ENCODE measurements at places on chromosomes 2 and 18.

DNA sequence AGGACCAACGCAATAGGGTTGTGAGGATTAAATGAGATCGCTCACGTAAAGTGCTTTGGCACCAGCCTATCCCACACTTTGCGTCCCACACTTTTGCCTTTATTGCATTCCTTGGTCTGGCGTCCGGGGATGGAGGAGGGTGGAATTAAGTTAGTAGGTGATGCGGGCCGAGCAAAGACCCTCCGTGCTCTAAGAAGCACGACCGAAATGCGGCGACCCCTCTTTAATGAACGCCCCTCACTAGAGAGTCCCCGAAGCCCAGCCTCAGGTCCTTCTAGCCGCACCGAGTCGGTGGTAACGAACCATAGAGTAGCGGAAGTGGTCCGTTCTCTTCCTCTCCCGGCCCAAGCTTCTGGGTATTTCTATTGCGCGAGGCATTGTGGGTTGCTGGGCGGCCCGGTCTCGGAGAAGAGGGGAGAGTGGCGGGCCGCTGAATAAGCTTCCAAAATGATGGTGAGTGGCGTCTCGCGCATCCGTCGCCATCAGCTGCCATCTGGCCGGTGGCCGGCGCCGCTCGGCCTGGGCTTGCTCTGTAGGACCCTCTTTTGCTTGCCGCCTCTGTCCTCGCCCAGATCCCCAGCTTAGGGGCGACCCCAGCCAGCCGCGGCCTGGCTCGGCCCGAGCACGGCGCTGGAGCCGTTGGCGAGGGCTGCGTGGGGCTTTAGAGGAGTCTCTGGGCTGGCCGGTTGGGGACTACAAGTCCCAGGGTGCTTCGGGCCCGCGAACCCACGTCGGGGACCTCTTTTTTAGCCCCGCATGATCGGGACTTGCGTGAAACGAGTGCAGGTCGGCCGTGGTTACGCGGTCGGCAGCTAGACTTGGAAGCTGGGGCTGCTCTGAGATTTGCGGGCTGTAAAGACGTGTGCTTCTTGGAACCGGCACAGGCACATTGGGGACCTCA, at the start of gene CCT7:
Gene CCT7, plus strand, starts transcription at position 377 of the 901 bp plus-strand sequence. Its CDS starts 71 bp downstream, at position 448.
- peak; percentile 85 for DNase-seq

- peak; percentile 77 for DNase-seq
Measured at GRCh38 chr2:110204408-110205385, at the start of gene NPHP1. NPHP1 (minus strand) TSS chr2:110205013; CDS start chr2:110204968, 45 bp downstream.

DNA sequence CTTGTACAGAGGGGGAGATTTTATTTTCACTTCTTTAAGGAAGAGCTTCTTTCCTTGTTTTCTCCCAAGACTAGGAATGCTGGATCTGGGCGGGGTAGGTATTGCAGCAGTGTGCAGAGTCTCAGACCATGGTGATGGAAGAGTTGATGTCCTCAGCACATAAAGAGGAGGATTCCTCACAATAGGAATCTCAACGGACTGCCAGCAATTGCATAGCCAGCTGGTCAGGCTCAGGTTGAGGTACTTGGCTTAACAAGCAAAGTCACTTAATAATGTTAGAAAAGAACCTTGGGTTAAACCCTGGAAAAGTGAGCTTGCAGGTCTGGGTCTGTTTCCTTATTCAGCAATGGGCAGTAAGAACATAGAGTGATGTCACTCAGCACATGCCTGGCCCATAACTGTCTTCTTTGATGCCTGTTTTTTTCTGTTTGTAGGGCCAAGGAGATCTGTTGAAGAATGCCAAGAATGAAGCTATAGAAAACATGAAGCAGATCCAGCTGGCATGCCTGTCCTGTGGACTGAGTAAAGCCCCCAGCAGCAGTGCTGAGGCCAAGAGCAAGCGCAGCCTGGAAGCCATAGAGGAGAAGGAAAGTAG, 342.1 kb downstream of the PLCL1 start:
- DNase-seq = no peak

- no peak for DNase-seq
Measured at GRCh38 chr2:102013206-102014040, 21.7 kb downstream of the IL1R2 start.

GRCh38 chr2:88180605-88181240, 10.6 kb downstream of the THNSL2 start:
- no peak for DNase-seq

DNA sequence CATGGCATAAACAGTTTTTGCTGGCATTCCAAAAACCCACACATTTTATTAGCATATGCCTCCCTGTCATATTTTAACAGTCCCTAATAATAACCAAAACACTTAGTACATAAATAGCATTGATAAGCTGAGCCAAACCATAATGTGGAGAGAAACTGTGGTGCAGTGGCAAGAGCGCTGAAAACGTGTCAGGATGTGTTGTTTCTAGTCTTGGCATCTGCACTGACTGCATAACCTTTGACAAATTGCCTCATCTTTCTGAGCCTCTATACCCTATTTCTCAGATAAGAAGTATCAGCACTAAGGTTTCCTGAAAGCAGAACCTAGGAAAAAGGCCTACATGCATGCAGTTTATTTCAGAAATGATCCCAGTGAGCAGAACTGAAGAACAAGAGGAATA, 41.4 kb downstream of the RAD51AP2 start:
- DNase-seq = no peak

GRCh38 chr2:233803292-233803911, 25.3 kb downstream of the MROH2A start:
- DNase-seq = peak; percentile 13

DNA sequence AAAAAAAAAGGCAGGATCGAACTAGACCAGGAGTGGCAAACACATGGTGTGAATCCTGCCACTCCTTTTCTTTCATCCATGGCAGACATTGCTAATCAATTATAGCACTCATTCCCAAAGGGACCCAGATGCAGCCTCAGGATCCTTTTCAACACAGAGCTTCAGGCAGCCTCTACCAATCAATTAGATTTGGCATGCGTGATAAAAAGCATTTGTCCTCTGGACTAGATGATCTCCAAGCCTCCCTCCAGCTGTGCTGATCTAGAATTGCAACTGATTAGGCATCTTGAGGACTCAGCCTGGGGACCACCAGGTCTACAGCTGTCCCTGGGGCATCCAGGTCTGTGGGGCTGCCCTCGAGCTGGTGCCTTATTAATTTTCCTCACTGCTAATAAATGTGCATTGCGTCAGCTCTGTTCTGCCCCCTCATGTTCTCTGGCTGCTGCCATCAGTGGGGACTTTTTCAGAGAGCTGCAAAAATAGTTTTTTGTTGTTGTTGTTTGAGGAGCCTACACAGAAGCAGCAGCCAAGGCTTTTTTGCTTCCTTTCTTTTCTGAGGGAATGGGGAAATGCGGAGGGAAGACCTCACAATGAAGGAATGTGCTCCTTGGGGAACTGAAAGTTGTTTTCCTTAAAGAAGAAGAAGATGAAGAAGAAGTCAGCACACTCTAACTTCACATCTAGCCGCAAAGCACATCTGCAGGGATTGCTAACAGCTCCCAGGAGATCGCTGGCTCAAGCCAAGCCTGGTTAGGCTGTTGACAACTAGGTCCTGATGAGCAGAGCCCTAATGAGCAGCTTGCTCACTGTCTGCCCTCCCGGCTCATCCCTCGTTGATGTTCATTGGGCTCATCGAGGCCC, 8.8 kb upstream of the ATOH8 start:
- DNase-seq = no peak

DNA sequence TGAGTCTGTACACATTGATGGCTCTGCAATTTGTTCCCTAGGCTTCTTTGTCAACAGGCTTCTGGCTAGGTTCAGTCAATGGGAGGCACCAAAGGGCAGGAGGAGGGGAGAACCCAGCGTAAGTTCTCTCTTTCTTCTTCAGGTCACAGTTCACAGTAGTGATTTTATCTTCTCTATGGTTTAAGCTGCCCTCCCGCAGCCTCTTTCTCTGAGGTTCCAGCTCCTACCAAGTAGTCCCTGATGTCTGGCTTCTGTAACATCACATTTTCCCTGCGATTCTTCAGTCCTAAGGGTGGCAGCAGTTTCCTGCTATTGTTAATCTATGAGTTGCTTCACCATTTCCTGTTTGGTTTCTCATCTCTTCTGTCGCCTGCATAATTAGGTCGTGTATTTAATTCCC, 107.4 kb downstream of the CPO start:
- no peak for DNase-seq

DNA sequence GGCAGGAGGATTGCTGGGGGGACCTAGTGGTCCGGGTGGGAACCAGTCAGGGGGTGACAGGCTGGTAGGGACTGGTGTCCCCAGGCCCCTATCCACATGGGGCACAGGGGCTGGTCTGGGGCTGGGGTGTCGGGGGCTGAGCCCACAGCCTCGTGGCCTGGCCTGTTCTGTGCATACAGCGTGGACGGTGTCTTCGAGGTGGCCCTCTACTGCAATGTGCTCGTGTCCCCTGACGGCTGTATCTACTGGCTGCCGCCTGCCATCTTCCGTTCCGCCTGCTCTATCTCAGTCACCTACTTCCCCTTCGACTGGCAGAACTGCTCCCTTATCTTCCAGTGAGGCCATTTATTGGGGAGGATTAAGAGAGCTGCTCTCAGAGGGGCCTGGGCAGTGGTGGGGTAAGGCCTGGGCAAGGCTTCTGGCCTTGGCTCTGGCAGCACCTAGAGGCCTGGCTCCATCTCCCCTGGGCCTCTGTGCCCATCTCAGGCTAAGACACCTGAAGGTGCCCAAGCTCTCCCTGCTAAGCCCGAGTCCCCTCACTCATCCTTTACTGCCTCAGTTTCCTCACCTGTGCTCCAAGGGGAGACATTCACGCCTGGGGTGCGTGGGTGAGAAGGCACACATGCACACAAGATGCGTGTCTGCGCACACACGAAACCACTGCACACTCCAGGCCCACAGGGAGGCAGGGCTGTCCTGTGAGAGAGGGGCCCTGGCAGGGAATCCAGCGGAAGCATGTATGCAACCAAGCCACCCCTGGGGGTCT, 1.9 kb downstream of the CHRNG start:
- peak; percentile 45 for DNase-seq

GRCh38 chr2:34069604-34070003, 470.5 kb upstream of the FAM98A start:
- no peak for DNase-seq

- no peak for DNase-seq
Measured at GRCh38 chr2:225569995-225570394, 170.5 kb downstream of the NYAP2 start.

- no peak for DNase-seq
Measured at GRCh38 chr2:79887747-79888374, 375.0 kb downstream of the CTNNA2 start.

GRCh38 chr2:200373973-200374416, 67.5 kb downstream of the SPATS2L start:
- no peak for DNase-seq

DNA sequence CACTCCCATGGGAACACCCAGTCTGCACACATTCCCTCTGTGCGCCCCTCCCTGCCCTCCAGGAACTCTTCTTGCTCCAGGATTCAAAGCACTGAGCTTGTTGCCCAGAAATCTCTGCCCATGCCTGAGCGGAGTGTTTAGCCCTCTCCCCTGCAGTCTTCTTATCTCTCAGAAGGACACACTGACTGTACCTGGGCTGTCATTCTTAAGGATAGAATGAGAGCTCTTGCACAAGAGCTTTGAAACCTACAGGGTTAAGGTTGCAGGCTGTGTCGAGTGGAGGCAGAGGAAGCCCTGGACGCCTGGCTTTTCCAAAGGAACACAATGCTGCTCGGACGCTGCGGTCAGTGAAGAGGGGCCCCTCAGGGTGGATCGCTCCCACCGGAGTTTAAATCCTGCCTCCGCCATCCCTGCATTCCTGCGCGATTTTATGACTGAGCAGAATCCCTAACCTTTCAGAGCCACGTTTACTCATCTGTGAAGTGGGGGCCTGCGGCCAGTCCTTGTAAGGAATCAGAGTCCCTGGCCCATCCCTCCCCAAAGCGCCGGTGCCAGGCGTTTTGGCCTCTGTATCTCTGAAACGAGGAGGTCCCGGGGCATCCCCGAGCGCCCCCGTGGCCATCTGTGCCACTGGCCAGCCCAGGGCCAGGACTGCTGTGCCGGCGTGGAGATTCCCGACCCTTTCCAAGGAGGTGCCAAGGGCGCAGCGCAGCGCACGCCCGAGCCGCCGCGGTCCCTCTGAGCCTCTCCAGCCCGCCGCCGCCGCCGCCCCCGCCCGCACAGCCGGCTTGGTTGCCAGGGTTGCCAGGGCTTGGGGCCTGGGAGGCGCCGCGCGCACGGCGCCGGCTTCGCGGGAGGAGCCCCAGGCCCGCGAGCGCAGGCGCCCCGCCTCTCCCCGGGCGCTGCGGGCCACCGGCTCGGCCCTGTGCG, 58.9 kb downstream of the FAM168B start:
- DNase-seq = no peak

GRCh38 chr2:15010346-15010745, 377.8 kb downstream of the LRATD1 start:
- DNase-seq = no peak

DNA sequence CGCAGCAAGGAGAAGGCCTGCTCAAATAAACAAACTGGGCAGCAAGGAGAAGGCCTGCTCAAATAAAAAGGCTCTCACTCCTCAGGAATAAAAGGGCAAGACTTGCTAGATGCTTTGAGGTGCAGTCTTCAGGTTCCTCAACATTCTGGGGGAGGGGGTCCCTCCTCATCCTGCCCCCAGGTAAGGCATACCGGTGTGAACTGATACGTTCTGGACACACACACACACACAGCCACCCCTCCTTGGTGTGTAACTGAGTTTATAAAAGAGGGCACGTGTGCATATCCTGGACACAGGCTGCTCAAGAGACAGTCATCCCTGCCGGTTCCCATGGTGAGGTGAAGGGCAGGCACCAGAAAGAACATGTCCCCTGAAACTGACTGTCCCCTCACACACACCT, 4.5 kb downstream of the TEX261 start:
- no peak for DNase-seq

DNA sequence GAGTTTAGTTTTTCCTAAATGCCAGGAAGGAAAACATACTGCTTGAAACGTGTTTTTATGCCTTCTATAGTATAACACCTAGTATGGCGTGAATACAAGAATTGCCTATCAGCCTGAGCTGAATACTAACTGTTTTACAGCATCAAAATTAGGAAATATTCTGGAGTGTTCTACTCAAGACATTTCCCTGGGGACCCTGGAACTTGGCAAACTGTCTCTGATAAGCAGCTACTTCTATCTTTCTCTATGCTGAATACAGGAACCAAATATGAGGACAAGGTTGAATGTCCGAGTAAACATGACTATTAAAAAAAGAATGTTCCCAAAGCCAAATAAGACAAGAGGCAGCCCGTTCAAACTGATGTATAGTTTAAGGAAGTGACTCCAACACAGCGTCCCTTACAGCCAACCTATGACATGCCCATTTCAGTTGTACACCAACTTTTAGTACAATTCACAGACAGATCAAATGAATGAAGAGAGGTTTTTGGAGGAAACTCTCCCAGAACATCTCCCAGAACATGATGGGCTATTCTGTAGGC, 951.3 kb upstream of the ACVR2A start:
- no peak for DNase-seq

GRCh38 chr18:6482198-6482977, 67.7 kb upstream of the L3MBTL4 start:
- DNase-seq = no peak

GRCh38 chr2:54601339-54601738, 122.1 kb upstream of the EML6 start:
- no peak for DNase-seq

GRCh38 chr18:3323900-3324299, 62.0 kb downstream of the MYL12B start:
- DNase-seq = no peak
